Right renal pelvis (tissue), 4 donors: ENCODE measurements at places on chromosomes 2 and 18. TPM values are rescaled to one million over a fixed set of nuclear protein-coding genes. Genes with fewer than 3 reads are reported as not detected.
A peak's percentile ranks its signal among the peaks of the same experiment; 100 is the strongest.

DNER gene
- polyA plus RNA-seq: 72.1 TPM

DNA sequence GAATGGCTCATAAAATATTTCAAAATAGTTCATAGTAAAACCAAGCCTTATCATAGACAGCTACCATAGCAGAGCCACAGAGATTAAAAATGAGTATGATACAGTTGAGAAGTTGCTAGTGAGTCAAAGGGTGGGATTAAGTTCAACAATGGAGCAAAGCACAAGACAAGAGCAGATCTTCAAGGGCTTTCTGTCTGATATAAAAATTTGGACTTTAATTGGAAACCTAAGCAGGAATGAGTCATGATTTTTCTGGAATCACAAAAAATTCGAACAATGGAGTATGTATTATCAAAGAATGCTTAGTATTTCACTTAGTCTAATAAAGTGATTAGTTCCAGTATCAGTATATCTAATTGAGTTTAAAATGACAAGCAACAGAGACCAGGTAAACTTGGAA lies 487.3 kb upstream of the NETO1 start:
- DNase-seq: no peak

DNA sequence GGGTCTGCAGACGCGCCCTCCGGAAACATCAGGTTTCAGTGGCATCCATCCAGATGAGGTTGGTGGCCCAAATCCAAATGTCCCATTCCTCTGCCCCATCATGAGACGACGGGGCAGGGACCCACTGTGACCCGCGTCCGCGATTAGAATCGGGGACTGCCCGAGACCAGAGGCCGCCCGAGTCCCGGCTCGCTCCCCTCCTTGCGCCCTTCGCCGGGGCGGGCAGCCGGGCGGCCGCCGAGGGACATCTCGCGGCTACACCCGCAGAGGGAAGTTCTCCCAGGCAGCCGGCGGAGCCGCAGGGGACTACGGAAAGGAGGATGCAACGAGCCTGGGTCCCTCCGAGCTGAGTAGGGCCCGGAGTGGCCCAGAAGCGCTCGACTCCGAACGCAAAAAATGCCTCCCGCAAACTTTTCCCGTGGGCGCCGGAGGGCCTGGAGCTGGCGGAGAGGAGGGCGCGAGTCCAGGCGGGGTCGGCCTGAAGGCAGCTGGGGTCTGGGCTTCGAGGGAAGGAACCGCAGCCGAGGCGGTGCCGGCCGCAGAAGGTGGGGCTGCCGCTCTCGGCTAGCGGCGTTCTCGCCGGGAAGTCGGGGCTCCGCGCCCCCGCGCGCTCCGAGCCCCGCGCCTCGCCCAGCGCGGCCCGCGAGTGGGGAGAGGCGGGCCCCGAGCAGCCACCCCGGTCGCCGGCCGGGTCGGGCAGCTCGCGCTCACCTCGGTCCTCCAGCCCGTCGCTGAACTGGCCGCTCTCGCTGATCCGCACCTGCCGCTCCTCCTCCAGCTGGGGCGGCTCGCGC lies 580 bp downstream of the TMEM163 start:
- DNase-seq: no peak

ASB18 gene
- 0.06 TPM for polyA plus RNA-seq

DNA sequence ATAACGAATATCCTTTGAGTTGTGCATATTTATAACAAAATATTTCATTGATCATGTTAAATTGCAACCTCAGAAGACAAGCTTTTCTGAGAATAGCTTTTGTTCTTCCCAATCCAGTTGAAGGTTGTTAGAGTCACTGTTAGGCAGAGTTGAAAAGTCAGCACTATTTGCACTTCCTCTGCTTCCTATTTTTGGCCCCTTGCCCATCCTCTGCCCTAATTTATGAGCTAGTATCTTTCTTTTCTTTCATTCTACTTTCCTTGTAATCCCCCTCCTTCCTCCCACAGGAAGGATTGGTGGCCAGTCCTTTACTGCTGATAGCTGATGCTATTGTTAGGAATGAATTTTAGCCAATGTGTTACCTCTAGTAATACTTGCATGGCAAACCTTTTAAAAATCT lies 4.9 kb downstream of the RALB start:
- no peak for DNase-seq

RHBDD1 gene
- polyA plus RNA-seq: 31.3 TPM

GREB1 gene
- polyA plus RNA-seq: 15.3 TPM

GRCh38 chr2:161306919-161307318 lies 1.3 kb upstream of the PSMD14 start:
- DNase-seq: no peak

DNA sequence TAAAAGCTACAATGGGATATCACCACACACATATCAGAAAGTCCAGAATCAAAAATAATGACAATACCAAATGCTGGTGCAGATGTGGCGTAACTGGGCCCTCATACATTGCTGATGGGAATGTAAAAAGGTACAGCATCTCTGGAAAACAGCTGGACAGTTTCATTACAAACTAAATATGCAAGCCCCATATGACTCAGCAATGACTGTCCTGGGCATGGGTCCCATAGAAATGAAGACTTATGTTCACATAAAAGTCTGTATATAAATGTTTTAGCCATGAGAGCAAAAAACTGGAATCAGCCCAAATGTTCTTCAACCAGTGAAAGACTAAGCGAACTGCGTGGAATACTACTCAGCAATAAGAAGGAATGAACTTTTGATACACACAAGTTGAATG lies 56.7 kb downstream of the ALPK2 start:
- DNase-seq: no peak

- DNase-seq: no peak
Observed at GRCh38 chr2:58035352-58035751, 11.3 kb upstream of the VRK2 start.

GRCh38 chr2:201219328-201220096 lies 36.6 kb downstream of the CASP10 start:
- no peak for DNase-seq

DNA sequence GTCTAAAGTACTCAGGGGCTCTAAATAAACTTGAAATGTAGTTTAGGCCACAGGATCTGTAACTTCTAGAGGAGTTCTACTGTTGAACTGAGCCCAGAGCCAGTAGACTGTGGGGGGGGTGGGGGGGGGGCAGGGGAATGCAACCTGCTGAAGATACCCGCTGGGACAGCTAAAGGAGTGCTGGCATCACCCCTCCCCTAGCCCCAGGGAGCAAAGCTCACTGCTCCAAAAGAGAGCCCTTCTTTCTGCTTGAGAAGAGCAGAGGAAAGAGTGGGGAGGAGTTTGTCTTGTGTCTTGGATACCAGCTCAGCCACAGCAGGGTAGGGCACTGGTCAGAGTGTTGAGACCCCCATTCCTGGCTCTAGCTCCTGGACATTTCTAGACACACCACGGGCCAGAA lies 414.0 kb upstream of the KLHL29 start:
- no peak for DNase-seq

- DNase-seq: no peak
Observed at GRCh38 chr2:159149747-159150146, 136.8 kb downstream of the WDSUB1 start.

CTAGE1 gene
- polyA plus RNA-seq: not detected

RALB gene
- polyA plus RNA-seq: 76.2 TPM

RBM44 gene
- 0.44 TPM for polyA plus RNA-seq

DNA sequence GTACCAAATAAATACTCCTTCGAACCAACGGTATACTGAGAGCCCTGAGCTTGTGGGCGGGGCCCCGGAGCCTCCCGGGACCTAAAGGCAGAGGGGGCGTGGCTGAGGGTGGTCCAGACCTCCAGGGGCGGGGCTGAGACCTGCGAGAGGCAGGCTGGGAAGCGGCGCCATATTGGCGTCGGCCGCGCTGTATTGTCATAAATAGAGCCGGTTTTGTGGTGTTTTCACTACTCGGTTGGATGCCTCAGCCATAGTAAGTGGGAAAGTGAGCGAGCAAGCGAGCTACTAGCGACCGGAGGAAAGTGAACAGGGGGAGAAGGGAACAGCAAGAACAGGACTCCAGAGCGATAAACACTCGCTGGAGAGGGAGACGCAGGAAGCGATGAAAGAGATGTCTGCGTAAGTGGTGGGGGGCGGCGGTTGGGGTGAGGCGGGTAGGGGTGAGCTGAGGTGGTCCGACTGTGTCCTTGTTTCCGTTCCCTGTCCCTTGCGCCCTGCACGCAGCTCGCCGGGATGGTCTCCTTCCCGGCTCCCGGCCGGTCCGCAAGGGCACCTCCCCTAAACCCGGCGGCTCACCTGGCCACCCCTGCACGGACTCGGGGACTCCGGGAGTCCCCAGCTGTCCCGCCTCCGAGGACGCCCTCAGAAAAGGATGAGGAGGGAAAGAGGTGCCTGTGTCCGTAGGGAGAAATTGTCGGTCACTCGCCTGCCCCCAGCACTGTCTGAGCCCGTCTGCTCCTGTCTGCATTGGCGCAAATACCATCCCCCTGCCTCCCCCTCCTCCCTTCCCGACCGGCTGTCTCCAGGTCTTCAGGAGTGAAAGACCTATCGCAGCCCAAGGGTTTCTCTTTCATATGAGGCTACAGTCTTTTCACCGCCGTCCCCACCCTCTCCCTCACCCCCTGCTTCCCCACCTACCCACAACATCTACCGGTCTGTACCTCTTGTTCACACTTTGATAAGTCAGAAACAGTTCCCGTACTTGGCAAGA lies at the start of gene PAPOLG:
TSS of gene PAPOLG (plus strand) at position 172 of the 991 bp plus-strand sequence. CDS start at position 383, 211 bp downstream.
- peak; percentile 87 for DNase-seq

DNA sequence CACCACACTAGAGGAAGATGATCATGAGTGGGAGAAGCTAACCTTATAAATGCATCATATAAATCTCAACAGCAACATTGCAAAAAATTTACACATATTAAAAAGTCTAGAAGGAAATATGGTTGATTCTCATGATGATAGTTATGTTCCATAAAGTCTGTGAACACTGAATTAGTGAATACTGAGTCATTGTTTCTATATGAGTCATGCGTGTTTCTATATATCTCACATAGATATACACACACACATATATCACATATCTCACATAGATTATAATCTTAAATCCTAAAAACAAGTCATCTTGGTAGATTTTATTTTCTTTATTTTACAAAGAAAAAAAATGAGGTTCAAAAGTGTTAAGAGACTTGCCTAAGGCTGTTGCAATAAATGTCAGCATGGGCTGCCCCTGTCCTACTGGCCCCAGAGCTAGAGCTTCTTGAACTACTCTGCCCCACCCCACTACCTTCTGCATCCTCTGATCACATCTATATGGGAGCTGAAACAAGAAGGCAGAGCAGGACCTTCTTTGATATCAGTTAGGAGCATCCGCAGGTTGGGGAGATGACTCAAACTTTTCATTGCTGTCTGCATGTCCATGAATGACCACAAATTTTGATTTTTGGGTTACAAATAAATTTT lies 81.8 kb upstream of the ADAM23 start:
- DNase-seq: no peak

GRCh38 chr2:54454548-54455130 lies 1.5 kb upstream of the SPTBN1 start:
- no peak for DNase-seq

DNA sequence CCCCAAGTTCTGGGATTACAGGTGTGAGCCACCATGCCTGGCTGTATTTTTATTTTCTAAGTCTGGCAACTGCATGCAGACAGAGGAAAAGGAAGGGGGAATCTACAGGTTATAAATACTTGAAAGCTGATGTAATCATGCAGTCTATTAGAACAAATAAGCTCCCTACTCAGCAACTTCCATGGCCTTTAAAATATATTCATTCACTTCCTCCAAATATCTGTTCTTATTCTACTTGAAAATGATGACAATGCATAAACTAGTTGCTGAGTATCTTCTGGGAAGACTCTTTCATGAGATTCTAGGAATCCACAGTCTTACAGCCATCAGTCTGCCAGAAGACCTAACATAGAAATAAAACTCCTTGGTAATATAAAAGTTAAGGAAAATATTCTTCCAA lies 66.9 kb upstream of the NCKAP5 start:
- no peak for DNase-seq

- peak; percentile 67 for DNase-seq
Observed at GRCh38 chr2:26745609-26746327, 18.3 kb upstream of the SLC35F6 start.

GRCh38 chr2:68913359-68913758 lies 39.3 kb downstream of the GKN2 start:
- DNase-seq: no peak

DSG2 gene
- polyA plus RNA-seq: 63.0 TPM

DNA sequence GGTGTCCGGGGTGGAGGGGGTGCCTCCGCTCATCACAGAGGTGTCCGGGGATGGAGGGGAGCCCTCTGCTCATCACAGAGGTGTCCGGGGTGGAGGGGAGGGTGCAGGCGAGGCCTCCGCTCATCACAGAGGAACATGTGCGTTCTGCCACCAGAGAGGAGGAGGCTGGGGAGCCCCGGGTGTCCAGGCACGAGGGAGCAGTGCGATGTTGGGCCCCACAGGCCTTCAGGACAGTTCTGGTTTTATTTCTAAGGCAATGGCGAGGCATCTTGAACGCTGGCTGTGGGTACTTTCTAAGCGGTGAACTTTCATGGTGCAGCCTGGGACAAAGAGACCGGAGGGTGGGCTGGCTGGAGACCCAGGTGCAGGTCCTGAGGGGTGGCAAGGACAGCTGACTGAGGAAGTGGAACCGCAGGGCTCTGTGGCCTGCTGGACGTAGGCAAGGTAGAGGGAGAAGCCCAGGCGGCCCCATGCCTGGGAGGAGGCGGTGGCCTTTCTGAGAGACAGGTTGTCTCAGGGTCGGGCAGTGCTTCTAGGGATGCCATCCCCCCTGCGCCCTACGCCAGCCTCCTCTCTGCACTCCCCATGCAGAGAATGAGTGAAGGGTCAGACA lies 196.6 kb upstream of the SALL3 start:
- no peak for DNase-seq

DNA sequence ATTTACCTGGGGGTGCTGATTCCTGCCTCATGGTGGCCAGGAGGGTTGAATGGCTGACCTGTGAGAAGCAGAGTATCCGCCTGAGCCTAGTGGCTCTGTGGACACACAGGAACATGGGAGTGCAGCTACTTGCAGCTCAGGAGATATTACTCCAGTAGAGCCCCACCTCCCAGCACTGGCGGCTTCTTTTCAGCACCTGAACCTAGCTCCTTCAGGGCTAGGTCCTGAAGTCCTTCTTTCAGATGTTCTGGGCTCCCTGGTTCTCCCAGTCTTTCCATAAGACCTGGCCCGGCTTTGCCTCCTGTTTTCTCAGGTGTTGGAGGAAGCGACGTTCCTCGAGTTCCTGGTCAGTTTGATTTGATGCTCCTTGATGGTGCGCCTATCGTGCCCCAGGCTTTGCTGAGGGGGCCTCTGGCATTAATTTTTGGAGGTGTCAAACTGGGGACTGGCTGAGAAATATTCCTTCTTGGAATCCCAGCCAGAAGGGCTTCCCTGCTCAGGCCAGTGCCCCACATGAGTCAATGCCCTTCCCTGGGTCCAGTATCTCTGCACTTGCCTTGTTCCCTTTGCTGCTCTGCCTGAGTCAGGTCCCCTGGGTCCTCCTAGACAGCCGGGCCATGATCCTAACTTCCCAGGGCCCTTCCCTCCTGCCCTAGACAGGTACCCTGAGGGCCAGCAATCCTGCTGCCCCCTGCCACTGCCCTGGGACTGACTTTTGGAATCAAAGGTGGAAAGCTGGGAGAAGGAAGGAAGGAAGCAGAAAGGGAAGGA lies 110.7 kb upstream of the HAAO start:
- no peak for DNase-seq

GRCh38 chr2:74191596-74192380 lies 6.6 kb upstream of the MTHFD2 start:
- DNase-seq: no peak
